ENCODE measurements at places on chromosomes 5 and 9. TPM values are rescaled to one million over a fixed set of nuclear protein-coding genes. Genes with fewer than 3 reads are reported as not detected.

Gene TAF1L
- not detected for total RNA-seq

Gene SH3GL2
- total RNA-seq = not detected

Gene SH3PXD2B
- total RNA-seq = 30.8 TPM

Gene SHLD3
- 5.7 TPM for total RNA-seq

Gene FBP2
- not detected for total RNA-seq

Gene PTGES
- 47.7 TPM for total RNA-seq

Gene SLC6A3
- total RNA-seq = not detected

Gene ARSI
- total RNA-seq = 14.1 TPM
